ENCODE measurements at places on chromosomes 16 and 17.
A peak's percentile ranks its signal among the peaks of the same experiment; 100 is the strongest.

DNA sequence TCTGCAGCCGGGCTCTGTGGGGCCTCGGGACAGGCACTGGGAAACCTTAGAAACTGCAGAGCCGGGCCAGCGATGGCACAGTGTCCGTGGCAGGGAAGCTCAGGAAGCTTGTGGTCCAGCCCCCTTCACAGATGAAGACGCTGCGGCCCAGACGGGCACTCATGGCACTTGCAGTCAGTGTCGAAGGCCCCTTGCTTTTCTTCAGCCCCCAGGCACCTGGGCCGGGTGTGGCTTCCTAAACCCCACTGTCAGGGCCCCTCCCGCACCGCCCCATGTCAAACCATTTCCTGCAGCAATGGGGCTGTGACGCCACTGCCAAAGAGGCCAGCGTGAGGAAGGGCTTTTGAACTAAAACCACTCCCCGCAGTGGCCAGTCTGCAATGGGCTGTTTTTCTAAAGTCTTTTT is 164.0 kb downstream of the LAT start:
- peak; percentile 48 for DNase-seq

DNA sequence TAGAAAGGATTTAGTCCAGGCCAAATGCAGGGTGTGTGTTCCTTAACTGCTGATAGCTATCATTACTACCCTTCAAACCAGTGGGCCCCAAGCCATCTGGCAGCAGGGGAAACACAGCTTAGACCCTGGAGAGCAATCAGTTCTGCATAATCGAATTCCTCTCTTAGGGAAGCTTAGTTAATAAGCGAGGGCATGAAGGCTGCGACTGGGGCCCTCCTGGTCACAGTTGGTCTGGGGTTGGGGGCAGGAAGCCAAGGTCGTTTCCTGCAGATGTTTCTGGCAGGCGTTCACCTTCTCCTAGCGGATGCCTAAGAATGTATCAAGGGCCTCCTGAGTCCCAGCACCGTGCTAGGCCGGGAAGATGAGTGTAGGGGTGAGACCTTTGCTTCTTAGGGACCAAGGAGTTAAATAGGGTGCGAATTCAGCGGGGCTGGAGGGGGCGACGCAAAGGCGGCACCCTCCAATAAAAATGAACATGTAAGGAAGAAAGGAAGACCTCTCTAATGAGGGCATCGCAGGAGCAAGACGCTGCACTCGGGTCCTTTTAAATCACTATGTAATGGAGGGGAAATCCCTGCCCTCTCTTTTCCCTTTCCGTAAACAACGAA is 16.5 kb upstream of the EEF2K start:
- DNase-seq: no peak

- no peak for DNase-seq
These were observed 18.9 kb downstream of the TEX2 start for GRCh38 chr17:64244165-64244564.

- DNase-seq: no peak
These were observed 129.8 kb downstream of the CLEC16A start for GRCh38 chr16:11074131-11074530.

DNA sequence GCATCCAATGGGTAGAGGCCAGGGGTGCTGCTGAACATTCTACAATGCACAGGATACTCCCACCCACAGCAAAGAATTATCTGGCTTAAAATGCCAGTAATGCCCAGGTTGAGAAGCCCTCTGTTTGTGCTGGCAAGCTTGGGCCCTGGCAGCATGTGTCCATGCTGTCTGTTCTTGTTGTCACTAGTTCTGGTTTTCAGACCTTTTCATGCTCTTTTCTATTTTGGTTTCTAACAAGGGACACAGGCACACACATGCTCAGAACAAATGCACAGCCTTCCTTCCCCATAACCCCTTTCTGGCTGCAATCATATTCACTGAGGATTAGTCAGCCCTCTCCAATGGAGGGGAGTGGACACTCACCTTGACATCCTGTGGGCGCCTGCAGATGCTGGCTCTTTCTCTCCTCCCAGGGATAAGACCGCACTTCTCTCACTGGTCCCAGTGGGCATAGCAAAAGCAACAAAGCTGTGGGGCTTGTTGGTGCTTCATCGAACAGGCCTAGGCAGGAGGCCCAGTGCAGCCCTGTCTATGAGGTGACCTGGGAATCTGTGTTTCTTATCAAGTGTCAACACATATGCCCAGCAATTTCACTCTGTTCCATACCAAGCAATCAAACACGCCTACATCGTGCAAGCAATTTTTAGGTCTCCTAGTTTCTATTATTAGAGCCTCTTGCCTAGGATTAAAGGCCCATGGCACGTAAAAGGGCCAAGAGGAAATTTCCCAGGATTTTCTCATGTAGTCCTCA is 271.1 kb upstream of the CCL2 start:
- DNase-seq: no peak

DNA sequence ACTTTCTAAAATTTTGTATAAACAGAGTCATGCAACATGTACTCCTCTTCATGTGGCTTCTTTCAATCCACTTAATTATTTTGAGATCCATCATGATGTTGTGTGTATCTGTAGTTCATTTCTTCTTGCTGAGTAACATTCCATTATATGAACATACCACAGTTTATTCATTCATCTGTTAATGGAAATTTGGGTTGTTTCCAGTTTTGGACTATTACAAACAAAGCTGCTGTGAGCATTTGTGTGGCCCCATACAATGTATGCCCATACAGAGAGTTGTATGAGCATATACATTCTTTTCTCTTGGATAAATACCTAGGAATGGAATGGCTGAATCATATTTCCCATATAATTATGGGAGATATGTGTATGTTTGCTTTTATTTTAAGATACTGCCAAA is 85.6 kb downstream of the CLEC16A start:
- no peak for DNase-seq

DNA sequence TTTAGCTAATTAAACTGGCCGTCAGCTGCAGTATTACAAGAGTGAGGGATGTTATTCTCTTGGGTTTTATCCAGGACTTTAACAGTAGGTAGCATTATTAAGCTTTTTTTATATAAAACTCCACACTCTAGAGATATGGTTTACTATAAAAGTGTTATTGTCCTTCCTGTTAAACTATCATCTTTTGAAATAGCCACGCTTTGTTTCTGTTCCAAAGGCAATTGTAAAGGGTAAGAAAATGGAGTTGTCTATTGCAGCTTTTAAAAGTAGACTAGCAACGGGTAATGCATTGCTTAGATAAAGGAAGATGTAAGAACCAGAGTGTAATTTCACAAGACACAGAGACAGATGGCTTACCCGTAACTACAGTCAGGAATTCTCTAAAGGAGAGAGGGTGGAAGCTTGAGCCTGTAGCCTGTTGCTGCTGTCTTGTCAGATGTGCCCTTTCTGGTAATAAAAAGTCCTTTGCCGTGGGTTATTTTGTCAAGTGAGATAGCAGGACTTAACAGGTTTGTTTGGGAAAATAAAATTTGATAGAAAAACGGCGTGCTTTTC is 56.4 kb downstream of the WWOX start:
- no peak for DNase-seq

DNA sequence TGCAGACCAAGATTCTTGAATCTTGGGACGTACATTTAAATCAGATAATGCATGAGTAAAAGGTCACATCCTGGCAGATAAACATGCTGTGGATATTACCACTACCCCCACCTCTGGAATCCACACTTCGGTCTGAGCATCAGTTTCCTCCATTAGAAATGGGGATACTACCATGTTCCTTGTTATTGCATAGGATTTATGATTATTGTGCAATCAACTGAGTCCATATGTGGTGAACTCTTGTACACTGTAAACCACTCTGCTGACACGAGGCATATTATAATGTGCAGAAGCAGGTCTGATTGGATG is 108.7 kb downstream of the VAT1L start:
- DNase-seq: no peak

DNA sequence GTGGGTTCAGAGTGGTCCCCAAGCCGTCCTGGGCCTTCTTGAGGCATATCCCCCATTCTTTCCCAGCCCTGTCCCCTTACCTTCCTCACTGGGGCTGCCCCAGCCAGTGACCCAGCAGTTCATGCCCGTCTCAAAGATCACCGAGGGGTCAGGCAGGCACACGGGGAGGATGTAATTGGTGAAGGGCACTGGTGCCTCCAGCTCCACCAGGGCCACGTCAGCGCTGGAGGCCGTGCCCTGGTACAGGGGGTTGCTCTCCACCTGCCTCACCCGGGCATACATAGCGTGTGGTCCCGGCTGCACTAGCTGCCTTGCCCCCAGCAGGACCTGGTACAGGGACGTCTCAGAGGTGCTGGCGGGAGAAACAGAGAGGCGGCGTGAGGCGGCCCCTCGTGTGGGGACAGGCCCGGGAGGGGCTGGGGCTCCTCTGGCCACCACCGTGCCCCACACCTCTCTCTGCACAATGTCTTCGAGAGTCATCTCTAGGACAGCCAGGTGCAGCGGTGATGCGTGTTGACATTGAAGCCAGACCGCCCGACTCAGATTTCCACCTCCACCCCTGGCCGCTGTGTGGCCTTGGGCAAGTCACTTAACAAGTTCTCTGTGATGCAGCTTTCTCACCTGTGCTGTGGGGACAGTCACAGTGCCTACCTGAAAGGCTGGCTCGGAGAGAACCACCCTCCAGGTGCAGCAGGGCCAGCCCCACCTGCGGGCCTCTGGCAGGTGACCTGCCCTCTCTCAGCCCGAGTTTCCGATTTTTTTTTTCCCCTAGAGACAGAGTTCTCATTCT is 5.8 kb downstream of the PRSS27 start:
- DNase-seq: no peak

DNA sequence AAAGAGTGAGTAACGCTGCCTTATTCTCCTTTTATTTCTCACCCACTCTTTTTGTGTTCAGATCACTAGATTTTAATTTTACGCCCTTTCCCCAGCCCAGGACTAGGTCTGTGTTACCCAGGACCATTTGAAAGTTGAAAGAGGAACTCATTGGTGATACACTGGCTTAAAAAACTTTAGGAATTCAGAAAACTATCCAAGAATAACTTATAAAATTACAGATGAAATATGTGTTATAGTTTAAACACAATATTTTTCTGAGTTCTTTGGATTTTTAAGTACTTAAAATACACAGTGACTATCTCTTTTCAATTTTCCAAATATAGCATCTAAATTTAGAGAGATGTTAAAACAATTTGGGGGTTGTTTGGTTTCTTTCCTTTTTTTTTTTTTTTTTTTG is 385.2 kb downstream of the CDH13 start:
- DNase-seq: no peak

- no peak for DNase-seq
These were observed 4.4 kb downstream of the CDC27 start for GRCh38 chr17:47184681-47185080.

DNA sequence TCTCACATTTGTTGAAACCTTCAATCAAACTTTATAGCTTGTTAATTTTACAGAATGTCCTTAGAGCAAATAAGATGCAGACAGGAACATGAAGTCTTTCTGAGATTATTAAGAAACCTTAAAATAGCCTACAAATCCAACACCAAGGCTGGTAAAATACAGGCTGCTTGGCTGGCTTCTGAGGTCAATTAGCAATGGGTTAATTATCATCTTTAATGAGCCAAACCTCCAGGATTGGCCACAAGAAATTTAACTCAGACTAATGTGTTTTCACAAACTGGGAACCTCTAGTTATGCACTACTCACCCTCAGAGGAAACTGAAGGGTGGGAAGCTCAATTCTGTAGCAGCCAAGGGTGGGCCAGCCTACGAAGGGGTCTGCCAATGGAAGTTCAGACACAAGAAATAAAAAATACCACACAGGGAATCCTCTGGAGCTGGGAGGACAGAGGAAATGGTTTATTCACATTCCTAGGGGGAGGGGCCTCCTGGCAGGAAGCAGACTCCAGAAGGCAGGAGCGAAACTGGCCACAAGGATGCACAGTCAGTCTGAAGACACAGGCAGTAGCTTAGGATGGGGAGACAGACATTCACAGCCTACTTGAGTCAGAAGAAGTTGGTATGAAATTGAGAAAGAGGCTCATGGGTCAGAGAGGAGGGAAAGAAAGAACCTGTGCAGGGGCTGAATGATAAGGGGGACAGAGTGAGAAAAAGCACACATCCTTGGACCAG is 36.1 kb downstream of the HIC1 start:
- no peak for DNase-seq

GRCh38 chr17:8341456-8341855 is 1.8 kb downstream of the ODF4 start:
- no peak for DNase-seq

GRCh38 chr16:56192635-56192945 is 1.3 kb downstream of the GNAO1 start:
- DNase-seq: no peak

- DNase-seq: no peak
These were observed 28.6 kb downstream of the MYO18A start for GRCh38 chr17:29151567-29151966.

DNA sequence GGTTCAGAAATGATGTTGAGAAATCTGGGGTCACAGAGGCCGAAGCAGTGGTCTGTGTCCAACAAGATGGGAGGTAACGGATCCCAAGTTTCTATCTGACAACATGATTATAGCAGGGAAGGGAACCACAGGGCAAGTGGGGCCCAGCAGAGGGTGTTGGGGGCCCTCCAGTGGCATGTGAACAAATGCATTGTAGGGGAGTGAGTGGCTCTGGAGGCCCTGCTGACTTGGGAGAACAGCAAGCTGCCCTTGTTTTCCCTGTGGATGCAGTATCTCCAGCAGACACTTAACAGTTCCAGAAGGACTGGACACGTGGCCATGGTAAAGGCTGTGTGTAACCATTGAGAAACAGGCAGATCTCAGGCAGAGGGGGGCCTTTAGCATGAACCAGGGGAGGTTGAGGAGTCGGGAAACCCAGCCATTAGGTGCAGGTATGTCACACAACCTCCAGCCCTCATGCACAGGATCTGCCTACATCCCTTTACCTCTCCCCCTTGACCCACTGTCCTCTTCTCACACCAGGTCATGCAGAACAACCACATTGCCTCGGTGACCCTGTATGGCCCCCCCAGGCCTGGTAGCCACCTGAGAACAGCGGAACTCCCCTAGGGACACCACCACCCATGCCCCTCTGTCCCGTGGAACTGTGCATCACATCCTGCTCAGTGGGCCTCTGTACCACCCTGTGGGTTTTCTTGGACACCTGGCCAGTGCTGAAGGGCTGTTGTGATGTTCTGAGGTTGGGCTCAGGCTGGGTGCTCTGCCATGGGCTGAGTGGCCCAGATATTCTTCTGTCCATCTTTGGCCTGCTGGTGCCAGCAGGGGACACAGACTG is 4.1 kb downstream of the B3GNT9 start:
- no peak for DNase-seq

- peak; percentile 50 for DNase-seq
These were observed 376 bp upstream of the STAC2 start for GRCh38 chr17:39225959-39226683.

DNA sequence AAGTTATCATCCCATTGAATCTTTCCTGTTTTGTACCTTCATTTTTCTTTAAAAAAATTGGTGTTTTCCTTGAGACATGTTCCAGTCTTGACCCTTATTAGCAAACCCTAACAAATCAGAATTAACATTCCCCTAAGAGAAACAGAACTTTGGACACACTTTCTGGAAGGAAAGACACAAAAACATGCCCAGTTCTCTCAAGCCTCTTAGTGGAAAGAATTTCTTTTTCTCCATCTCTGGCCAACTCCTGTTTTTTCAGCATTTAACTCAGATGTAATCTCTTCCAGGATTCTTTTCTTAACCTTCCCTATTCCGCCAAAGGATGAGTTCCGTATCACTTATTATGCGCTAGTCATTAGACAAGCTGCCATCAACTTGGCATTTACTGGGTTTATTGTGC is 23.9 kb upstream of the CDH8 start:
- no peak for DNase-seq

Measured in stimulated activated CD4-positive, alpha-beta T cell treated with anti-CD3 and anti-CD28 coated beads, Interleukin-4, amount 100 ng/mL, for 1 hour (primary cell).